NCI-H69 (cell line): ENCODE measurements at places on chromosomes 1 and 21.
A peak's percentile ranks its signal among the peaks of the same experiment; 100 is the strongest.

GRCh38 chr1:198604975-198605374 is 33.9 kb upstream of the PTPRC start:
- peak; percentile 70 for DNase-seq

GRCh38 chr21:38897532-38898421 is 92.0 kb downstream of the ETS2 start:
- peak; percentile 9 for DNase-seq

GRCh38 chr1:65694126-65694525 is 98.6 kb upstream of the PDE4B start:
- no peak for DNase-seq

DNA sequence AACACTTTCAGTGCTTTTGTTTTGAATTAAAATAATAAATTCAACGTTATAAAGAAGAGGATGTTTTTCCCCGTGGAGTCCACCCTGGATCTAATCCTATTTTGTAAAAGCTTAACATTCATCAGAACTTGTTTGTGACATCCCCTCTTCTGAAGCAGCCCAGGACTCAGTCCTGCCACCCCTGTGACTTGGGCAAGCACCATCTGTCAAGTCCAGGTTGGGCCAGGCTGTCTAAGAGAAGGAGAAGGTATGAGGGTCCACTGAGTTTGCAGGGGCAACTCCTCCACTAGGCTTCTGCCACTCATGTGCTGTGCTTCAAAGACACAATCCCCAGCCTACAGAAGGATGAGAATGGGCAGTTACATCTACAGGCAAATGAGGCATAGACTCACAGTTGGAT is 59.7 kb downstream of the MT1HL1 start:
- DNase-seq: no peak

DNA sequence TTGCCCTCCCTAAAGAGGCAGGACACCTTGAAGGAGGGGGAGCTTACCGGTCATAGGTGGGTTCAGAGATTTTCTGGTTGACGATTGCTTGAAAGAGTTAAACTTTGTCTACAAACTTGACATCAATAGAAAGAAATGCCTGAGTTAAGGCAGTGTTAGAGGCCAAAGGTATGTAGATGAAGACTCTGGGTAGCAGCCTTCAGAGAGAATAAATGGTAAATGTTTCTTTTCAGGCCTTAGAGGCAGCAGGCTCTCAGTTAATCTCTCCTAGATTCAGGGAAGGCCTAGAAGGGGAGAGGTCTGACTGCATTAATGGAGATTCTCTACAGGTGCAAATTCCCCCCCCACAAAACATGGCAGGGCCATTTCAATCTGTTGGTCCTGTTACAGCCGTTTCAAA is 27.7 kb downstream of the MX1 start:
- no peak for DNase-seq

- DNase-seq: peak; percentile 56
Measured at GRCh38 chr21:33070744-33070997, 730 bp downstream of the OLIG1 start.

DNA sequence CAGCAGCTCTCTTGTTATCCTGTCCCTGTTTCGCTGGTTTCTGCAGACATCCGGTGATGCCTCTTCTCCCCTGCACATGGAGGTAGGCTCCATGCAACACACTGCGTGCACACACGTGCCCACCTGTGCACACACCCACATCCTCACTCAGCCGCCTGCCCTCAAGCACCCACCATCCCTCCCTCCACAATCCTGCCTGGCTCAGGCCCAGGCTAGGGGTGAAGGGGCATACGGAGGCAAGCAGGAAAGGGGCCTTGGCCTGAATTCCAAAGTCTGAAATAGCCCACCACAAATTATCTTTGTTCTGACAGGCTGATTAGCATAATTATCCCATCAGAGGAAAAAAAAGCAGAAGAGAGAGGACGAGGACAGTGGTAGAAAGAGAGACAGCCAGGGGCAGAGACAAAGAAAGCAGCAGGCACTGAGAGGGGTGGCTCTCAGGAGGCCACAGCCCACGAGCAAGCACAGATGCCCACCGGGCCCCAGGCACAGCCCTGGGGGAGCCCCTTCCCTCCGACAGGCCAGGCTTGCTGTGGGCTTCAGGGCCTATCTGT is 73.2 kb downstream of the GRIK3 start:
- DNase-seq: peak; percentile 68

- no peak for DNase-seq
Measured at GRCh38 chr21:46206163-46207005, 22.1 kb upstream of the SPATC1L start.

- DNase-seq: no peak
Measured at GRCh38 chr1:31926252-31926651, 11.9 kb downstream of the PTP4A2 start.

GRCh38 chr1:40692429-40692895 is 958 bp downstream of the NFYC start:
- peak; percentile 54 for DNase-seq

DNA sequence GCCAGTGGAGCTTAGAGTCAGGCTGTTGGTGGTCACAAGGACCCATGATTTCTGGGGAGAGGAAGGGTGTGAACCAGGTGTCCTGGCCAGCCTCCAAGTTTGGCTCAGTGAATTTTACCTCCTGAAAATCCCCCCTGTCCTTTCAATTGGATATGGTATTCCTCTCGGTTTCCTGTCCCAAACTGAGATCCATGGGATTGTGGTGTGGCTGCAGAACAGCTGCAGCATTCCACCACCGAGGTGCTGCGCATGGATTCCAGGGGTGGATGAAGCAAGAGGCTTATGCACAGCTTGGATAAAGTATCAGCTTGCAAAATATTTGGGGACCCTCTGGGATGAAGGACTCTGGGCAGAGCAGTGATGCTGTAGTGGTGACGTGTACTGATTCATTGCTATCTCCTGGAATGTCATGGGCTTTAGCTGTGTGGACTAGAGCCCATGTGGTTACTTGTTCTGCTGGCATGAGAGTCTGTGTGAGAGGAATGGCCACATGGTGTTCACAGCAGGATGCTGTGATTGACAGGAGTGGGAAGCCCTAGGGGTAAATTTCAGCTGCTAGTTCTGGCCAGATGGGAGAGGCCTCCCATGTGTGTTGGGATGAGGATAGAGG is 148.7 kb upstream of the SPAG17 start:
- DNase-seq: peak; percentile 68

DNA sequence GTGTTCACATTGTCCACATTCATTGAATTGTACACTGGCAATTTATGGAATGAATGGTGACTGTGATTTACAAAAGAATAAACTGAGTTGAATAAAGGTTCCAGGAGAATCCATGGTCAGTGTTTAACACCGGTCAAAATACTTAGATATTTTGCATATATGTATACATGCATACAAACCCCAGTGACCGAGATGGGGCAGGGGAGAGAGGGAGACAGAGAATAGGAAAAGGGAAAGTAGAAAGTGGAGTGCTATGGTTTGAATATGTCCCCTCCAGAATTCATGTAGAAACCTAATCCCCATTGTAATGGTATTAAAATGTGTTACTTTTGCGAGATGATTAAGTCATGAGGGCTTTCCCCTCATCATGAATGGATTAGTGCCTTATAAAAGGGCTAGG is 154.4 kb downstream of the TTLL7 start:
- no peak for DNase-seq

- DNase-seq: no peak
Measured at GRCh38 chr21:15840406-15840805, 110.6 kb downstream of the USP25 start.

DNA sequence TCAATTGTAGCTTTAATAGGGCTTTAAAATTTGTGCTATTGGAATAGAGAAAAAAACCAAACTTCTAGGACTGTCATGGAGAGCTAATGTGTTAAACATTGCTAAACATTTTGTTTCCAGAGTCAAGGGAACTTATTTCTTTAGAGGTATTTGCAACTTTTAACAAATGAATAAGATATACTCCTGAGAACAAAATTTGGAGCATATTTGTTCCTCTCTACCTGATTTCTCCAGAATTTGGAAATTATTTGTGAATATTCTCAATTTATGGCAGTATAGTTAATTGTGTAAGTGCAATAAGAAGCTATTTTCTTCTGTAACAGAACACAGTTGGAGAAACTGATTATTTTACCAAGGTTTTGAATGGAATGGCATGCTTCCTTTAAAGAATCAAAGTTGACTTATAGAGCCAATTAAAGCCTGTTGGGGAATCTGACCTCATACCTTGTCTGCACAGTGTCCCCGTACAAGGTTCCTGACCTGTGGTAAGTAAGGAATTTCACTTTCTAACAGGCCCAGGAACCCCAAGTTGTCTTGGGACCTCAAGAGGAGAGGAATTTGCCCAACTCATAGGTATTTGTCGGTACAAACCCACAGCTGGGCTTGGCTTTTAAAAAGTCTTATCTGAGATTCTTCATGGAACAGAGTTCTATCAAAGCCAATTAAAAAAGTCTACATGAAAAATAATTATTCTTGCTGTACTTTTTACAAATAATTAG is 72.6 kb upstream of the CSF1 start:
- no peak for DNase-seq

GRCh38 chr1:172951730-172952365 is 98.9 kb downstream of the TNFSF18 start:
- DNase-seq: no peak

DNA sequence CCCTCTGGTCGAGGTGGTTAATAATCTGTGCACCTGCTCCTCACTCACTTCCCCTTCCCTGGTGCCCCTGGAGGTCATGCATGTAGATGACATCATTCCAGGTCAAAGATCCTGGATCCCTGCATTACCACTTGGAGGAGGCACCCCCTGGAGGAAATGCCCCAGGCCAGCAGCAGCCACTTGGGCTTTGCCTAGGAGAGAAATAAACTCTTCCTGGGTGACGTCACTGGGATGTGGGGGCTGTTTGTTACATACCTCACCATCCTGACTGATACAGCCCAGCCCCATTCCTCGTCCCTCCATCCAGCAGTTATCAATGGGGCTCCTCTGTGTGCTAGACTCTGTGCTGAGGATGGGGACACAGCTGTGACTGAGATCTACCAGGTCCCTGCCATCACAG is 433.6 kb downstream of the PTPRU start:
- DNase-seq: no peak

GRCh38 chr1:59261537-59261936 is 35.4 kb upstream of the FGGY start:
- DNase-seq: peak; percentile 83

GRCh38 chr1:235567812-235568503 is 63.7 kb upstream of the B3GALNT2 start:
- no peak for DNase-seq

- no peak for DNase-seq
Measured at GRCh38 chr1:66413136-66413837, 120.7 kb upstream of the SGIP1 start.

GRCh38 chr1:32465578-32465933 is 684 bp downstream of the ZBTB8B start:
- DNase-seq: no peak

- DNase-seq: peak; percentile 94
Measured at GRCh38 chr1:104294259-104294658, 544.6 kb downstream of the AMY1C start.

DNA sequence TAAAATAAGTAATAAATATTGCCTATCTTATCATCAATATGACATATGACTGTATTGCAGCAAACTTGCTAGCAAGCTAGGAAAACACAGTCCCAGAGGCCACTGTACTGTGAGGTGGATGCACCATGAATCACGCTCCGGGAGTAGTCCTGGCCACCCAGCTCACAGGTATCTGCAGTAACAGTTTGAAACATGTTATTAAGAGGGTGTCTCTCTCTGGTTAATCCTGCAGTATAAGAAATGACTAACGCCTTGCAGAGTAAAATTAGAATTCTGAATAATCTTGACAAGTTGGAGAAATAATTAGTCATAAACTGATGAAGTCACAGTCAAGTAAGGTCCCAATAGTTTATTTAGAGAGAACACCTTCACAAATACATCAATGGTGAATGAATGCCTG is 34.0 kb upstream of the DPT start:
- DNase-seq: no peak

DNA sequence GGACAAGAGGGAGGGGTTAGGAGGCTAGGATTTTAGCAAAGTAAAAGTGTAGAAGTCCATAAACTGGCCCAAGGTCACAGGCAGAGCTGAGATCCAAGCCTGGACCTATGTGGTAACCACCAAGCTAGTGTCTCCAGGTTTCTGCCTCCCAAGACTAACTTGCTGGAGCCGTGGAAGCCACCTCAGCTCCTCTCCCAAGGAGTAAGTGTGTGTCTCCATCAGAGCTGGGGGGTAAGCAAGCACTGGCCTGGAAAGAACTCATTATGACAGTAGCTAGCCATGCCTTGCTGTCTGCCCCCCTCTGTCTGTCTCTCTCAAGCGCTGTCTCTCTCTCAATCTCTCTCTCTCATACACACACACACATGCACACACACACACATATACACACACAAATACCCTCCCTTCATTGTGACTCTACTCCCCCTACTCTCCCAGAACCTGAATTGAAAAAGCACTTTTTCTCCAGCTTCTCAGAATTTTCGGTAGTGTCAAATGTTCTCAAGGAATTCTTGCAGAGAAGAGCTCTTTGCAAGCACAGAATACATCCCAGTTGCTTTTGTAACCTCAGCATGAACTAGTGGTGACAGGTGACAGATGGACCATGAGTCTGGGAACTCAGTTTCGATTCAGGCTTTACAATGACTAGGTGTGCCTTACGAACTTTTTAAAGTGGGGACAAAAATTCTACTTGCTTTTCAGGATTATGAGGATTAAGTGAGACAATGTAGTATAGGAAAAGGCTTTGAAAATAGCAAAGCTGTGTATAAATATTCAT is 238.0 kb upstream of the FGGY start:
- DNase-seq: no peak

DNA sequence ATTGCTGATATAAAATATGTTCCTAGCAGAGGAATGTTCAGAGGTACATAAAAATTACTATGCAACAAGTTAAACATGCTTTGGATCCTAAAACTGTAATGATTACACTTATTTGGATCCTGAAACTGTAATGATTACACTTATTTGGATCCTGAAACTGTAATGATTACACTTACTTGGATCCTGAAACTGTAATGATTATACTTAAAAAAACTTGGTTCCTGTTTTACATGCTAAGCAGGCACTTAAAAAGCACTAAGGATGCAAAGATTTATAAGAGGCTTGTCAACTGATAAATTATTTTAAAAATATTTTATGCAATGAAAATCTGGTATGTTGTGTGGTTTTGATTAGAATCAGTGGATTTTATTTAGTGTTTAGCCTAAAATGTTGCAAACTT is 47.7 kb downstream of the ZNHIT6 start:
- no peak for DNase-seq

DNA sequence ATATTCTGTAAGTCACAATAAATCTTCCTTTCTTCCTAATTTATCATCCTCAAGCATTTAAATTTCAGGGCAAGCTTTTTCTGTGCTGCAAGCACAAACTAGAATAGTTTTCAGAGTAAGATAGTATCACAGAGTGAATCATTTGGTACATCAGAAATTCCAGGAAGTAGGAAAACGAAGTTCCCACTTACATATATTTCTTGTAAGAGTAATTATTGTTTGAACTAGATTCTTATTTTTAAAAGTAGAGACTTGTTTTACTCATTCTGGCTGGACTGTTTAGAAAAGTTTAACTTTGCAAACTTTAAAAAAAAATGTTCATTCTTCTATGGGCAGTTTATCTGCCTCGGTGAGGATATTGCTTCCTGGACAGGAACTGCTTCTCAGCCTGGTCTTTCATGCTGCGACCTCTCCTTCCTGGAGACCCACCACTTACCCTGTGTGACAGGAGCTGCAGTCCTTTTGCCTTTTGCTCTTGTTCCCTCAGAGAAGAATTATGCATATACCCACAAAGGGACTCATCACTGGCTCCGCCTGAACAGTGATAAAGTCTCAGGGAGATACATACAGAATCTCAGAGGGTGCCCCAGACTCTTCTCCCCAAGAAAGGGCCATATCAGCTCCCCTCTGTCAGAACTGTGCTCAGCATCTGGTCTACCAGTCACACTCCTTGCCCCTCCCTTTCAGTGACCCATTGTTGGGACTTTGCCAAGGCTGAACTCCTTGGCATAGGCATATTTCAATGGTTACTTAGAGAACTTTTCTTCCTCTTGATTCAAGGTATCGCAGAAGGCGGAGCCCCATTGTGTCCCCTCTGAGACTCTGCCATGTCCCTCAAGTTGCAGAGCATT is 102.7 kb upstream of the CD55 start:
- peak; percentile 2 for DNase-seq
